ENCODE measurements at places on chromosomes 12 and 14.

DNA sequence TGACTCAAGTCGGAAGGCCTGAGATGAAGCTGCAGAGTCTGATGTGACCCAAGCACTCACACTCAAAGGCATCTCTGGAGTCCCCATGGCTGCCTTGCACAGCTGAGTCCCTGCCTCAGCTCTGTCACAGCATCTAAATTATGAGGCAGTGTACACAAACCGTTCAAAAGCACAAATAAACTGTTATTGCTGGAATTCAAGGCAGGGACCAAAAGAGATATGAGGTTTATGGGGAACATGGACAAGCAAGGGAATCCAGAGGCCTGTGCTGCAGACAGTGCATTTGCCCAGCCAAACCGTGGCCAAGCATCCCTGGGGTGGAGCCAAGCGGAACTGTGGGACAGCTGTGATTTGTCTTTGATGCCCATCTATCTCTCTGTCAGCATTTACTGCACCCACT is 91.3 kb downstream of the RPS29 start:
- no peak for DNase-seq

GRCh38 chr12:118166946-118167345 is 31.0 kb downstream of the PEBP1 start:
- no peak for DNase-seq

- no peak for DNase-seq
These were observed 611 bp downstream of the SARNP start for GRCh38 chr12:55816881-55817344.

DNA sequence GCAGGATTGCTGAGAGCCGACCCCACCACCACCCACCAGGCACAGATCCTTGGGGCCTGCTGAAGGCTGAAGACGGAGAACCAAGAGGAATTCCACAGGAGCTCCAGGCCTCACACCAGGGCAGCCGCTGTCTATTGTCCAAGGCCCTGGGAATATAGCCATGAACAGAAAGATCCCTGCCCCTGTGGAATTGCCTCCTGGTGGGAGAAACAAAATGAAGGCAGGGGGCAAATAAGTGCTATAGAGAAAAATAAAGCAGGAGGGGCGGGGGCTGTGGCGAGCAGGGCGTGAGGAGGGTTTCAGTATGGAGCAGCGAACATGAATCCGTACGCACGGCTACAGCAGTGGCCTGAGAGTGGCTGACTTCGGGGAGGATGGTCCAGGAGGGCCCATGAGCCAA is 96.1 kb downstream of the EML1 start:
- no peak for DNase-seq

GRCh38 chr14:58992935-58993334 is 195.5 kb upstream of the DAAM1 start:
- no peak for DNase-seq

- DNase-seq, result no peak
These were observed 10.7 kb upstream of the GALNT6 start for GRCh38 chr12:51401900-51402299.

- no peak for DNase-seq
These were observed 66.3 kb upstream of the PLEKHG3 start for GRCh38 chr14:64637735-64638473.

DNA sequence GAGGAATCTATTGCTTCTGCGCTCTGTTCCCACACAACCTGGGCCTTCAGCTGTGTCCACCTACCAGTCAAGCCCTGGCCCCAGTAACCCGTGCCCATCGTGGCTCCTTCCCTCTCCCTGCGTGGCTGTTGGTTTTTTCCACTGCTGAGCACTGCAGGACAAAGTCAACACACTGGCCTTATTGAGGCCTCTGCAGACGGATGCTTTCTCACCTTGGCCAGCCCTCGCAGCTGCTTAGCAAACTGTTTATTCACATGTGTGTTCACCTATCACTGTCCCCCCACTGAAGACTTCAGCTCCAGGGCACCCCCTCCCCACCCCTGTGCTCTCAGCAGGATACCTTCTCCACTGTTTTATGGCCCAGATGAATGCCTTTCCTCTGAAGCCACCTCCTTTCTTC is 12.8 kb upstream of the GPX2 start:
- no peak for DNase-seq

GRCh38 chr12:26830363-26830762 is 2.6 kb downstream of the ITPR2 start:
- DNase-seq, result no peak

GRCh38 chr14:69323266-69323998 is 63.5 kb downstream of the GALNT16 start:
- no peak for DNase-seq

- no peak for DNase-seq
These were observed 34.8 kb downstream of the GCN1 start for GRCh38 chr12:120159509-120160237.

DNA sequence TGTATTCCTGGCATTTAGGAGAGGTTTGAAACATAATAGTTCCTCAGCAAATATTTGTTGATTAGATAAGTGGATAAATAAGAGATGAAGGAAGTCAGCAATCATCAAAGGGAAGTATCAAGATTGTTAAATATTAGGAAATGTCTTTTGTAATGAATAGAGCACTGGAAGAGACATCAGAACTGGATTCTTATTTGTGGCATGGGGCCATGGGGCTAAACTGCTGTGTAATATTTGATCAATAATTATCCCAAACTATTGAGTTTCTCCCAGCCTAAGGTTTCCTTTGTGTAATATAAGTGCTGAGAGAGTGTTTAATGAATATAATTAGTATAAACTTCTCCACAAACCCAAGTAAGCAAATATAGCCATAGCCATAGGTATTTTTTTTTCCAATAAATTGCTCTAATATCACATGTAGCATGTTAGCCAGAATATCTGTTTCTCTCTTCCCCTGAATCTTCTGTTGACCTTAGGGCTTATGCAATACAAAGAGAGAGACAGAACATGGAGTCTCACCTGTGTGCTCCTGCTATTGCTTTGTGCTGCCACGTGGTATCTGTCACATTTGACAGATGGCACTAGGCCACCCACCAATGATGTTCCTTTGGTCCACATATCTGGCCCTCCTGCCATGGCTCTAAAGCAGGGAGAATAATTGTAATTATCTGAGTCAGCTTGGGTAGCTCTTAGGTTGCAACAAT is 658.7 kb downstream of the SOX5 start:
- DNase-seq, result no peak

DNA sequence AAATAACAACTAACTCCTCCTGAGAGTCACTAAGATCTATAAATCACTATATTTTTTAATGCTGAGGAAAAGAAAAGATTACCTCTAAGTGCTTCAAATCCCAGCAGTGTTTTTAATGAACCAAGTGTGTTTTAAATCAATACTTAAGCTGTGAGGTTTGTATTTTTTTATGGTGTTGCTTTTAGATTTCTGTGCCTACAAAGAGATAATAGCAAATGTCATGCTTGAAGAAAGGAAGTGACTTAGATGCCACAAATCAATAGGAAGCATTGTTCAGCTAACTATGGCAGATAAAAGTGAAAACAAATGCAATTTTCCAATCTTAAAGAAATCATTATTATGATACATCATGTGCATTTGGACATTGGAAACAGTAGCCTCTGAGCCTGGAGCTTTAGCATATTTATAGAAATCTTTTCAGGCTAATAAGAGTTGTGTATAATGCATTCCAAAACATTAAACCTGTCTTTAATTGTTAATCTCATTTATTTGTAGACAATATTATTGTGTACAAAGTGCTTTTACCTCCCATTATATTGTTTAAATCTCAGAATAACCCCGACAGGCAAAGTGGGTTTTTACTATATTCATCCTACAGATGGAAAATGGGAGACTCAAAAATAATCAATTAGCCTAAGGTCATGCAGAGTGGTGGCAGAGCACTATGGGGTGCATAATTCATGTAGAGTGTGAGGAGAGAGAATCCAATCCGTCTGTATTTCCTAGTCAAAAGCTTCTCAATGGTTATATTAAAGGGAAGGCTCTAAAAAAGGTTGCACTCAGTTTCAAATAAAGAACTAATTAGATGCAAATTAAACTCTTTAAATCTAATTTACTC is 486.2 kb downstream of the NAV3 start:
- no peak for DNase-seq

DNA sequence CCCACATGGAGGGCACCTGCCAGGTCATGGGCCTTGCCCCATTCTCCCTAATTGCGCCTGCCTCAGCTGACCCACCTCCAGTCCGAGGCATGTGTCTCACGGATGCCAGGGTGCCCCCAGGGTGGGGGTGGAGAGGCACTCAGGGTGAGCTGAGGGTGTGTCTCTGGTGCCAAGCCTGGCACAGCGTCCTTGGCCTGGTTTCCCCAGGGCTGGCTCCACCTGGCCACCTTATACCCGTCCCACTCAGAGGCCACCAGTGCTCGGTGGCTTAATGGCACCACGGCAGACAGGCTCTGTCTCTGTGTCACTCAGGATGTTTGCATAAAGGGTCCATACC is 33.6 kb upstream of the TDRD9 start:
- DNase-seq, result no peak

- DNase-seq, result no peak
These were observed 366 bp downstream of the LPCAT3 start for GRCh38 chr12:7017870-7018349.

GRCh38 chr14:106505366-106505765 is 979.0 kb downstream of the TMEM121 start:
- no peak for DNase-seq

DNA sequence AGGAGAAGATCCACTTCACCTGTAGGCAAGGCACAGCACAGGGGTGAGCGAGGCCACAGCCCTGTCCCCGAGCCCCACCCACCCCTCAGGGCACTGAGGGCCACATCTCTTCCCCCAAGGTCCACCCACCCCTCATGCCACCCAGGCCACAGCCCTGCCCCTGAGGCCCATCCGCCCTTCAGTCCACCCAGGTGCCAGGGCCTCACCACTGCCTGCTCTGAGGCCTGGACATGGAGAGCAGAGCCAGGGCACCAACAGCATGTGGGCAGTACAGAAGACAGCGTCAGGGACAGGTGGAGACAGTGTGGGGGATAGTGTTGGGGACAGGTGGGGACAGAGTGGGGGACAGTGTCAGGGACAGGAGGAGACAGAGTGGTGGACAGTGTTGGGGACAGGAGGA is 138.3 kb downstream of the TMEM121 start:
- no peak for DNase-seq

DNA sequence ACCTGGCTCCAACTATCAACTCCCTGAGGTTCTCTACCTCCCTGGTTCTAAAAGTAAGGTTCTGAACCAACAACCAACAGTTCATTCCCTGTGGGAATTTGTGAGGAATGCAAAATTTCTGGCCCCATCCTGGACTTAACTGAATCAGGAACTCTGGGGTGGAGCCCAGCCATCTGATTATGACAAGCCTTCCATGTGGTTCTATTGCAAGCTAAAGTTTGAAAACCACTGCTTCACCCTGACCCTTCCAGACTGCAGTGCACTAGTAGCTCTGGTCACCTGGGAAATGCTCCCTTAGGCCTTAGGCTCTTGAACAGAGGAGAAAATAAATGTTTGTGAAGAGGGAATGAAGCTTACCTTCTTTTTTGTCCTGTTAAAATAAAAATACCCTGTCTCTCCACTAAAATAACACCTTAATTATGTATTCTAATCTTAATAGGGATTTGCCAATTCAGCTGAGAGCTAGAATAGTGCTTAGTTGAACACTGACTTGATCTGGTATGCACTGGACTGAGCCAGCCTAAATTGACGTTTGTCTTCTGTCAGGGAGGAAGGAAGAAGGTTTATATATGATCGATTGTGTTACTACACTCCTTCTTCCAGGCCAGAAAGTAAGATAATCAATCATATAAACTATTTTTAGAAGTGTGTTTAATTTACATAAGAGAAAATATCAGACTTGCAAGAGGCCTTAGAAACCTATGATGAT is 39.1 kb upstream of the DDHD1 start:
- no peak for DNase-seq

GRCh38 chr12:82835217-82835616 is 148.5 kb downstream of the TMTC2 start:
- no peak for DNase-seq

DNA sequence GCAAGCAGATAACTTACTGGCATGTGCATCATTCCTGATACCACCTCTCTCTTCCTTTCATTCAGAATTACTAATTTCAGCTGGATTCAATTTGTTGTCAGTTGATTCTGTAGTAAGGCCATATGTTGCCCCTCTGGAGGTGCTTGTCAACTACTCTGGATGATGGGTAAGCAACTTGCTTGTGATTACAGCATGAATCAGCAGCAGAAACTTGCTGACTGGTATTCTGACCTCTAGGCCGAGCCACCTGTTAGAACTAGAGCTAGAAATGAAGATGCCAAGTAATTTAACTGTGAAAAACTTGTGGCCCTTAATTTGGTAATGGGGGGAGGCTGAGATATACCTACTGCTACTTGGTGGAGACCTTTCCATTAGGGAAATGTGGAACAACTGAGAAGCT is 5.1 kb downstream of the RNF10 start:
- no peak for DNase-seq

- DNase-seq, result no peak
These were observed 134.5 kb downstream of the SLC38A1 start for GRCh38 chr12:46134205-46134811.

GRCh38 chr14:75793806-75794205 is 132.8 kb downstream of the TTLL5 start:
- peak; percentile 17 for DNase-seq

DNA sequence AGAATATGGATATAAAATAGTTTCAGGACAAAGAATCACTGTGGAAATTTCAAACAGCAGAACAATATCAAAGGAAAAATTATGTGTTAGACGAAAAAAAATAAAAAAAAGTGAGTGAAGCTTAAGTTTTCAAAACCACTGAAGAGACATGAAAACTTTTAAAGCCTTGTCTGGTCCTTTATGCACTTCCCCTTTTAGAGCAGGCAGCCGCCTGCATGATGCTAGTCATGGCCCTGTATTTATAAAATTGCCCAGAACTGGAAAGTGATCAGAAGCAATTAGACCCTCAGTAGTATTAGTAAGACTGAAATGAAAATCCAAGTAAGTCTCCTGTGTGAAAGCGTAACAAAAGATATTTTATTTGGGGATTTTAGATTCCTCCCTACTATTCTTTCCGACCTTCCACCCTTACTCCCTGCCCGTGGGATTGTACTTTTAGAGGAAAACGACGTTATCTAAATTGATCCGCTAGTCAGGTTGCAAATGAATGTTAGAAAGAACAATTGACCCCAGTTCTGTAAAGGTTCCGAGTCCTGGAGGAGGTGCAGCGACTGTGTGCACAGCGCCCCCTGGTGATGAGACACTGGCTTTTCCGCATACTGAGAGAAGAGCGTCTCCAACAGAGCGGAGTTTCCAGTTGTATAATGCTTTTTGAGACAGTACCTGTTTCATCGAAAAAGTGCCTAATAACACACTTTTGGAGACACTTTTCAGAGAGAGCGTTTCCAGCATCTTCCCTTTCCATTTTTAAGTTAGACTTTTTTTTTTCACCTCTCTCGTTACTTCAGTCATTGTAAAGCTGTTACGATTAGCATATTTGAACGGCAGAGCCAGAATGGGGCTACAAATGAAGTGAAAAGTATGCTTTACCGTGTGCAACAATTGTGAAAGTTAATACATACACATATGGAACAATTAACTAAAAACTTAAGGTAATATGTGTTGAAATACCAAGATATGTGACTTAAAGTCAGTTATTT is 12.4 kb downstream of the MGST1 start:
- peak; percentile 50 for DNase-seq

GRCh38 chr14:68807148-68807600 is 14.3 kb upstream of the ZFP36L1 start:
- DNase-seq, result peak; percentile 92

- DNase-seq, result no peak
These were observed 46.5 kb downstream of the ATP6V1D start for GRCh38 chr14:67313153-67313552.

Measured in common myeloid progenitor, CD34-positive (primary cell).